AG09319 (cell line): ENCODE measurements at places on chromosomes 16 and 17.
A peak's percentile ranks its signal among the peaks of the same experiment; 100 is the strongest.

DNA sequence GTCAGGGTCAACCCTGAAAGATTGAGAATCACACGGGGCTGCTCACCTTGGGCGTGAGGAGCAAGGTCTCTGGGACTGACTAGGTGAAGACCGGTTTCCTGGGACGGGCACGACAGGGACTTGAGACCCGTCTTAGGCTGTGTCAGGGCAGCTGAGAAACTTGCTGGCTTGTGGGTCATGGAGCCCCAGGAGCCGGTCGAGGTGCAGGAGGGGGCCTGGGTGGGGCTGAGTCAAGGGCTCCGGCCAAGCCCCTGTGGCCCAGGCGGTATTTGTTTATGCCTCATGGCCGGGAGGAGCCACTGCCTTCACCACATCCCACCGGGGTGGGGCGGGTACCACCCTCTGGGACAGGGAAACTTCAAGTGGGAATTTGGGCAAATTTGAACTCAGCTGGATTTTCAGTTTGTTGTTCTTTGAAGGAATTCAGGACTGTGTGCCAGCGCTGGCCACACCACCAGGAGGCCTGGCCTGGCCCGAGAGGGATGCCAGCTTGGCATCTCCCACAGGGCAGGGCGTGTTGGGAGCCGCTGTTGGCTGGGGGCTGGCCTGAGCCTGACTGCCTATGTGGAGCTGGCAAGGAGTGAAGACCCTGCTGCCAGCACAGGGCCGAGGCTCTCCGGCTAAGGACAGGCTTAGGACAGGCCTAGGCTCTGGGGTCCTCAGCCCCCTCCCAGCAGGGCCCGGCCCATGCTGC is 116.1 kb downstream of the METRNL start:
- peak; percentile 52 for DNase-seq

DNA sequence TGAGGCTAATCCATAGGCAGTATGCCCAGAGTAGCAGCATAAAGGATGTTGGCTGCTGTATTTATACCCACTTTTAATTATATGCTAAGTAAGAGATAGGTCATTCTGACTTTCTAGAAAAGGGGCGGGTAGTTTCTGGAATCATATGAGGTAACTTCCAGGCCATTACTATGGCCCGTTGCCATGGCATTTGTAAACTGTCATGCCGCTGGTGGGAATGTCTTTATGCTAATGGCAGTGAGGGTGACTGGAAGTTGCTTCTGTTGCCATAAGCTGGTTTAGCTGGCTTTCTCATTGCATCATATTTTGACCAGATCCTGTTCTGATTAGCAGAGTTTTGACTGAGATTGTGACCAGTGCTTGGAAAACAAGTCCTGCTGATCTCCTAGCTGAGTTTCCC is 929.6 kb upstream of the CDH8 start:
- DNase-seq, result no peak

DNA sequence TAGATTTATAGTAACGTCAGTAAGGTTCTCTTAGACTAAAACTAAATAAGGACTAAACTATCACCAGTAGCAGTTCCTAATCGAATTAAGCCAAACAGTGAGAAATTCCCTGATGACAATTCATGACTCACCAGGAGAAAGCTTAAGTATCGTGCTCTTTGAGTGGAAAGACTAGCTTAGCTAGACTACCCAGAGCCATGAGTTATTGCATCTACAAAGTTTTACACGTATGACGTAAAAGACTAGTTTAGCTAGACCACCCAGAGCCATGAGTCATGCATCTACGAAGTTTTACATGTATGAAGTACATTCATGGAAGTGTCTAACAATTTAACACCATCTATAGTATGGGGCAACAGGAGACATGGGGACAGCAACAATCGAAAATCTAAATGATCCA is 36.6 kb downstream of the UBE2G1 start:
- DNase-seq, result no peak

- DNase-seq, result no peak
These were observed 115.5 kb downstream of the AATF start for GRCh38 chr17:37064206-37064605.

GRCh38 chr17:63916566-63917185 is 2.0 kb downstream of the GH1 start:
- DNase-seq, result no peak

GRCh38 chr16:56960681-56961281 is 969 bp upstream of the CETP start:
- DNase-seq, result no peak

DNA sequence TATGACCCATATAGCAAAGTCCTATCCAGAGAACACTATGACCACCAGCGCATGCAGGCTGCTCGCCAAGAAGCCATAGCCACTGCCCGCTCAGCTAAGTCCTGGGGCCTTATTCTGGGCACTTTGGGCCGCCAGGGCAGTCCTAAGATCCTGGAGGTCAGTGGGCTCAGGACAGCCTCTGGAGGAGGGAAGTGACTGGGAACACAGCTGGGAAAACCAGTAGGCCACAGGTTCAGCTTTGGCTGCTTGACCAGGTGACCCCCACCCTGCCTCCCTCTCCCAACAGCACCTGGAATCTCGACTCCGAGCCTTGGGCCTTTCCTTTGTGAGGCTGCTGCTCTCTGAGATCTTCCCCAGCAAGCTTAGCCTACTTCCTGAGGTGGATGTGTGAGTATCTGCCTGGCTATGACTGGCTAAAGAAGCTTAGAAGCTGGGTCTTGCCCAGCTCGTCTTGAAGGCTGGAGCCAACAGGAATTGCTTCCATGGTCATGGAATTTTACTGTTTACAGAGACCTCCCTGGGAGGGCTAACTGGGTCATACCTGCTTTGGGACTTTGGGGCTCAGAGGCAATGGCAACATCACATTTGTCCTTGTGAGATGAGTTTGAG is 1.5 kb upstream of the OVCA2 start:
- no peak for DNase-seq

GRCh38 chr16:28210979-28211588 is 681 bp downstream of the XPO6 start:
- DNase-seq, result no peak

DNA sequence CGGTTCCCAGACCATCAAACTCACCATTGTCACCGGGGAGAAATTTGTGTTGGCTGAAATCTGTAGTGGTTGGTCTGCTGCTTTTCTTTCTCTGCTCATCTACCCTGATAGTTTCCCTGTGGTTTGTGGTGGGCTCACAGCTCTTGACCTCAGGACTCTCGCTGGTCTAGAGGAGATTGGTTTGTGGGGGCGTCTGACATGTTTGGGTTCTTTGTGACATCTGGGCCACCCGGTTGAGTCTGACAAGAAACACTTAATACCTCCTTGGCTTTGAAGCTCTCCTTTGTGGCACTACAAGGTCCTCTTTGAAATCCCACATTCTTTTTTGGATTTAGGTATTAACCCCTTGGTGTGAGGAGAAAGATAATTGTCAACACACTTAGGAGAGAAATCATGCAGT is 662.0 kb downstream of the WWOX start:
- DNase-seq, result no peak

DNA sequence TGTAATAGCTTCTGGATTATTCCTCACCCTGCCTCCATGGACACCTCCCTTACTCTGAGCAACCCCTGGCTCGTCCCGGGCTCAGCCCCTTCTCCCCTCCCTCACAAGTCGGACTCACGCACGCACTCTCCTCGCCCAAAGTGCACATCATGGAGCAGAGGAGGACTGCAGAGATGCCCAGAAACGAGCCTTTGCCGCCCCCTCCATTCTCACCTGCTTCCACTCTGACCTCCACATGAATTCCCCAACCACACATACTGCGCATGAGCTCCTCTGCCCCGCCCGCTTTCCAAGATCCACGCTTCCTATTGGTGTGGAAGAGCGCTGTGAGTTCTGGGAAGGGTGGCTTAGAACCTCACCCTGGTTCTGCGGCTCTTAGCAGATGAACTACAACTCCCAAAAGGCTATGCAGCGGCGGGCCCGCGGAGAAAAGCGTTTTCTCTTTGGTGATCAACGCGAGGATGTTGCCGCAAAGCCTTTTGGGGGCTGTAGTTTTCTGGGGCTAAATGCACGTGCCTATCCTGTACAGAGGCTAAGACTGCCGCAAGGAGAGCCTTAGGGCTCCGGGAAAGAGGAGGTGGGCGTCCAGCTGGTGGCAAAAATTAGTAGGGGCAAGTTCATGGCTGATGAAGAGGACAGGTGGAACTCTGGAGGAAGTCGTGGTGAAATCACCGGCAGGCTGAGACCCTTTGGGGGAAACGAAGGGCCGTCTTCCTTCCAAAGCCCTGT is at the start of gene PHB1:
Gene PHB1 (minus strand): TSS at position 261 of the 729 bp plus-strand sequence. CDS start 1,618 bp downstream, outside the sequence.
- DNase-seq, result peak; percentile 86

- DNase-seq, result no peak
These were observed 1.8 kb downstream of the CCR7 start for GRCh38 chr17:40563220-40564052.

DNA sequence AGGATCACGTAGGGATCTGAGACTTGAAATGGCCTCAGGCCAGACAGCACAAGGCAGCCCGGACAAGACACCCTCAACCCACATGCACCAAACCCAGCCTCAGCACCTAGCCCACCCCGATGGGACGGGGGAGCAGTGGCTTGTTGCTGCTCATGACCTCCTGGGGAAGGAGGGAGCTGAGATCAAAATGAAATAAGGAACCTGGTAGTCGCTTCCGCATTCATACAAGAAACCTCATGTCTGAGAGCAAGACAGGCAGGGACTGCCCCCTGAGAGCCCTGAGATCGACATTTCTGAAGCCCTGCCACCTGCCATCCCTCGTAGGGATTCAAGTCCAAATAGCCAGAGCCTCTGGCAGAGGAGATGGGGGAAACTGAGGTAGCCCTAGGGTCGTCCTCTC is 5.7 kb upstream of the CEP131 start:
- no peak for DNase-seq

GRCh38 chr17:61235001-61235826 is 164.4 kb upstream of the TBX2 start:
- DNase-seq, result no peak

GRCh38 chr17:50353600-50354195 is 7.8 kb downstream of the XYLT2 start:
- DNase-seq, result no peak

DNA sequence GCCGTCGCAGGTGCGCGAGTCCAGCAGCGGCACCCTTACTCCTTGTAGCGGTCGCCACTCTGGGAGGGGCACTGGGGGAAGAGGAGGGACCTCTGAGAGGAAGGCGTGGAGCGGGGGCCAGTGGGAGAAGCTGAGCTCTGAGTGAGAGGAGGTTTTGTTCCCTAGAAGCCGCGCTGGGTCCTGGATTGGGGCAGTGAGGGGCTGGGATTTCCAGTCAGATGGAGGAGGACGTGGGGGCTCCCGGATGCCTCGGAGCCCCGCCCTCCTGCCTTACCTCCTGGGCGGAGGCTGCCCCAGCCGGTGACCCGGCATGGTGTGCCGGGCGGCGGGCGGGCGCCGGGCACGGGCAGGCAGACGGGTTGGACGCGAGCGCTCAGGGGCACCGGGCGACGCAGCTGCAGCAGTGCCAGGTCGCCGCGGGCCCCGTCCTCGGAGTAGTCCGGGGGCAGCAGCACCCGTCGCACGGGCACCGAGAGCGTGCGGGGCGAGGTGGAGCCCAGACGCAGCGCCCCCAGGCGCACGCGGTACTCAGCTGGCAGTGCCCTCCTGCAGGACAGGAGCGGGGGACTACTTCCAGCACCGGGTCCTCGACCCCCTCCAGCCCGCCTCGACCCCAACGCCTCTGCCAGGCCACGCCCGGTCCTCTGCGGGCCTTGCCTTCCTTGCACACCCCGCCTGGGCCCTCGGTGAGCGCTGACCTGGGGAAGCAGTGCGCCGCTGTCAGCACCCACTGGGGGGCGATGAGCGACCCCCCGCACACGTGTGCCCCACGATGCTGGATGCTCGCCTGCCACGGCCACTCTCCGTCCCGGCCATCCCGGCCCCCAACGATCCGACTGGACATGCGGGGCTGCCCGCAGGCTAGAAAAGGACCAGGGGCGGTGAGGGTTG is 2.0 kb downstream of the PRSS33 start:
- DNase-seq, result no peak

- no peak for DNase-seq
These were observed 17.6 kb upstream of the C16orf82 start for GRCh38 chr16:27049117-27049516.

DNA sequence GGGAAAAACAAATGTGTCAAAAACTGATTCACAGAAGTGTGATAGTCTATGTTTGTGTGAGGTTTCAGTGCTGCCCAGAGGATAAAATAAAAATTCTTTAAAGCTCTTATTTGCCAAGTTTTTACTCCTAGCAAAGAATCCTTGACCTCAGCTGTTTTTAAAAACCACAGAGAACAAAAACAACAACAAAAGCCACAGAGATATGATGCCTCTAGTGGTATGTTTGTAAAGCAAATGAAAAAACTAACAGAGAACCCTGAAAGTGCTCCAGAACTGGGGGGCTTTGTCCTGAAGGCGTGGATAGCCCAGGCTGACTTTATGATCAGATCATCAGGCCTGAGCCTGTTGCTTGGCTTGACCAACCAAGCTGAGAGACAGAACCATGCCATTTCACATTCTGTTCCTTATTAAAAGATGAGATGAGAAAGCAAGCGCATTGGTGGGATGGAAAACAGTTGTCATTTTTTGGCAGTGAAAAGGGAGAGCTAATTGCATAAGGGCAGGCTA is 411.0 kb downstream of the CPPED1 start:
- no peak for DNase-seq

- DNase-seq, result peak; percentile 41
These were observed 6.6 kb downstream of the KCNAB3 start for GRCh38 chr17:7922845-7923628.

DNA sequence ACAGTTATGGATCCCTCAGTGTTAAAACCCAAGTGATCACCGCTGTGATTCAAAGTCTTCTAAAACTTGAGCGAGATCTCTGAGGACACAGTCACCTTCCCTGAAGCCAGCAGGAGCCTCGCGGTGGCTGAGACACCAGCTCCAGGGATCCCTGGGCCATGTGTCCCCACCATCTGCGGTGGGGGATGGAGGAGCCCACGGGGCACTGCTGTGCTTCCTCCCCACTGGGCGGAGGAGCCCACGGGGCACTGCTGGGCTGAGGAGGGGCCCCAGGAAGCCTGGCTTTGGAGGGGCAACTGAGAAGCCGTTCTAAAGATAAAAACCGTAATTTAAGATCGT is 65.7 kb upstream of the METRNL start:
- DNase-seq, result no peak

GRCh38 chr17:29569245-29569950 is 897 bp downstream of the TP53I13 start:
- DNase-seq, result no peak

DNA sequence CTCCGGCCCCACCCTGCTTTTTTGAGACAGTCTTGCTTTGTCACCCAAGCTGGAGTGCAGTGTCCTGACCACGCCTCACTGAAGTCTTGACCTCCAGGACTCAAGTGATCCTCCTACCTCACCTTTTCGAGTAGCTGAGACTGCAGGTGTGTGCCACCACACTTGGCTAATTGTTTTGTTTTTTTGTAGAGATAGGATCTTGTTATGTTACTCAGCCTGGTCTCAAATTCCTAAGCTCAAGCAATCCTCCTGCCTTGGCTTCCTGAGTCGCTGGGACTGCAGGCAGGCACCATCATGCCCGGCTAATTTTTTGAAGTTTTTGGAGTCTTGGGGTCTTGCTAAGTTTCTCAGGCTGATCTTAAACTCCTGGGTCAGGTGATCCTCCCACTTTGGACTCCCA is 206.7 kb downstream of the SHISA9 start:
- DNase-seq, result no peak

- no peak for DNase-seq
These were observed 351 bp downstream of the MYL4 start for GRCh38 chr17:47209499-47209898.
